Activated T-helper 1 cell treated with anti-CD3 and anti-CD28 coated beads, Interleukin-12 subunit alpha, Interleukin-12 subunit beta, Interleukin-2, Interleukin-4 antibody, amounts not matched to agents 30 ng/mL and 10 ng/mL and 1 ng/mL, durations not matched to agents 14 hours and 24 hours and 36 hours (primary cell): ENCODE measurements at places on chromosomes 16 and 17. TPM values are rescaled to one million over a fixed set of nuclear protein-coding genes. Genes with fewer than 3 reads are reported as not detected.

Gene LDHD
- 0.20 and 0.26 TPM in 2 replicates for total RNA-seq

Gene GNG13
- total RNA-seq = not detected in 2 replicates

Gene TP53TG3C
- total RNA-seq = not detected in 2 replicates

DNA sequence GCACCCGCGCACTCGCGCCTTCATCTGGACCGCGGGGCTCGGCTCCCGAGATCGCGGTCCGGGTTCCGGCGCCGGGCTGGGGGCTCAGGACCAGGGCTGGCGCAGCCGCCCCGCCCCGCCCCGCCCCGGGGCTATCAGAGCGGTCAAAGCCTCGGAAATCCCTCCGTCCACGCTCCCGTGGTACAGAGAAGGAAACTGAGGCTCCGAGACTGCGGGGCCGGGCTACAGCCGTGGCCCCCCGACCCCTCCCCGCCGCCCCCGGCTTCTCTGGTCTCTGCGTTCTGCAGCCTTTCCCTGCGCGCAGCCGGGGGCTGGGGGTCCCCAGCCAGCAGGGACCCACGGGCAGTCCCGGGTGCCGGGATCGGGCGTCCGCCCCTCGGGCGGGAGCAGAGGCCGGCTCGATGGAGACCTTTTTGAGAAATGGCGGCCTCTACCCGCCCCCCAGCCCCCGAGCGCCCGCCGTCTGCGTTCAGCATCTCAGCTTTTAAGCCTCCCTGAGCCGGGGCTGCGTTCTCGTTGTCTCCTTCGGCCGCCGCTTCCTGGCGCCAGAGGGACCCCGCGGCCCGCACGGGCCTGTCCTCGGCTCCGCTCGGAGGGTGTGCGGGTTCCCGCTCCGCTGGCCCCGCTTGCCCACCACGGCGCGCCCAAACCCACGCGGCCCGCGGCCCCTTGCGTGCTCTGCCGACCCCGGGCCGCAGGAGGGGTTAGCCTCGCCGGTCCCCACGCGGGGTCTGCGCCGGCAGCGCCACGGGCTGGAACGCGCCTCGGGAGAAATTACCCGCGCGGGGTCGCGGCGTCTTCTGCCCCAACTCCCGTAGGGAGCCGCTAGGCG is 1.5 kb upstream of the NPTX1 start:
- DNase-seq = no peak

DNA sequence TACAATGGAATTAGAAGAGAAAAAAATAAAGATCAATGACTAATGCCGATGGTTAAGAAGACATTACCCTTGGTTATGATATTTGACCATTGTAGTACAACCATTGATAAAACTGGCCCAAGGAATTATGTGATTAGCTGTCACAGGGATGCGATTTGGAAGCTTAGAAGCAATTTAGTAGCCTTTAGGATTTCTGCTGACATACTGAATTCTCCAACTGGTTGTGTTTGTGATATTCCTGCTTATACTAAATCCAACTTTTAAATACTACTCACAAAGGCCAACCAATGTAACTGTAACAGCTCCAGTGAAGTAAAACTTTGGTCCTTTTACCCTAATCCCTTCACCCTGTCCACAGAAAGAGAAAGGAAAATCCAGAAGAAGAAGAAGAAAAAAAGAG is 31.4 kb upstream of the ABCA6 start:
- DNase-seq = no peak

- no peak for DNase-seq
Measured at GRCh38 chr16:14682121-14682520, 12.0 kb downstream of the PLA2G10 start.

- DNase-seq = peak; percentile 17
Measured at GRCh38 chr17:34542700-34543336, 36.6 kb upstream of the TMEM132E start.

GRCh38 chr16:51237861-51238378 is 86.8 kb upstream of the SALL1 start:
- no peak for DNase-seq

DNA sequence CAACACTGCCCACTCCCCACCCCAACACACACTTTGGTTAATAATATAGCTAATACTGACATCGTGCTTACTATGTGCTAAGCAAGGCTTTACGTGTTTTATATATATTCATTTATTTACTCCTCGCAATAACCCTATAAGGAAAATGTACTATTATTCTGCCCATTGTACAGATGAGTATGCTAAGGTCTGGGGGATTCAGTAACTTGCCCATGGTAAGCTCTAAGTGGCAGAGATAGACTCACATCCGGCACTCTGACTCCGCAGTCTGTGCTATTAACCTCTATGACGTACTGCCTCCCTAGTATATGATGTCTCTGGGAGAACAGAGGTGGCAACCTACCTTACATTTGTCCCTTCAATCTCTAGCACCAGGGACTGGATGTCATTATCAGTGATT is 12.7 kb downstream of the CFAP20 start:
- no peak for DNase-seq

DNA sequence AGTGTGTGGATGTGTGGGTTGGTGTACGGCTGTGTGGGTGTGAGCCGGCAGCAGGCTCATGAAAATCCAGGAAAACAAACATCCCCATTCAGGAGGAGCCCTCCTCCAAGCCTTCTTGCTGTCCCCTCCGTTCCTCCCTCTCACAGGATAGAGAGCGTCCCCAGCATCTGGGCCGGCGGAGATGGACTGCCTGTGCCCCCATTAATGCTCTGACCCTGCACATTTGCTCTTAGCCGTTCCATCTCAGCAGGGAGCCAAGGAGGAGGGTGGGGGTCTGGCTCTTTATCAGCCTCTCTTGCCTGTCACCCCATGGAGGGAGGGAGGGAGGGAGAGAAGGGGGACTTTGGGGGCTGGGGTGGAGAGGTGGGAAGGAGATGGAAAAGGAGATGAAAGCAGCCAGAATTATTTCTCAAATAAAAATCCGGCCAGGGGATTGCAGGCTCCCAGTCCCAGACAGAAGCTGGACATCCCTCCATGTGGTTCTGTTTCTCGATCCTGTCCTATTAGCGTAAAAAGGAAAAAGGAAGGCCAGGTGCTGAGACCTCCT is 240.0 kb upstream of the ZFHX3 start:
- DNase-seq = no peak

DNA sequence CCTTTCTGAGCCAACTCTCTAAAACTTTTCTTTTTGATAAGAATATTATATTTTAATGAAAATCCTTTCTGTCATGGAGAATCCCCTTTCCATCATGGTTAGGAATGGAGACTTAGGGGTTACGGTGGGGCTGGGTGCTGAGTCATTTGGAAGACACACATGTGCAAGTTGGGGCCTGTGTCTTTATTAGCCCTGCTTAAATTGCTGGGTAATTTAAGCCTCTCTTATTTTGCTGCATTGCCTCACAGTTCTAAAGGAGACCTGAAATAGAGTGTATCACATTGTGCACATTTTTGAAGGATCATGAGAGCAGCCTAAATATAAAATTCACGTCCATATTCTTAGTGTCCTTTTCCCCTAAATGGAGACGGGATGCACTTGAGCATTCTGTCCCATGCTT is 61.8 kb upstream of the RBFOX1 start:
- DNase-seq = no peak
